ENCODE measurements at places on chromosomes 2 and 18.

GRCh38 chr18:43465483-43465882, 188.2 kb upstream of the SYT4 start:
- no peak for DNase-seq

DNA sequence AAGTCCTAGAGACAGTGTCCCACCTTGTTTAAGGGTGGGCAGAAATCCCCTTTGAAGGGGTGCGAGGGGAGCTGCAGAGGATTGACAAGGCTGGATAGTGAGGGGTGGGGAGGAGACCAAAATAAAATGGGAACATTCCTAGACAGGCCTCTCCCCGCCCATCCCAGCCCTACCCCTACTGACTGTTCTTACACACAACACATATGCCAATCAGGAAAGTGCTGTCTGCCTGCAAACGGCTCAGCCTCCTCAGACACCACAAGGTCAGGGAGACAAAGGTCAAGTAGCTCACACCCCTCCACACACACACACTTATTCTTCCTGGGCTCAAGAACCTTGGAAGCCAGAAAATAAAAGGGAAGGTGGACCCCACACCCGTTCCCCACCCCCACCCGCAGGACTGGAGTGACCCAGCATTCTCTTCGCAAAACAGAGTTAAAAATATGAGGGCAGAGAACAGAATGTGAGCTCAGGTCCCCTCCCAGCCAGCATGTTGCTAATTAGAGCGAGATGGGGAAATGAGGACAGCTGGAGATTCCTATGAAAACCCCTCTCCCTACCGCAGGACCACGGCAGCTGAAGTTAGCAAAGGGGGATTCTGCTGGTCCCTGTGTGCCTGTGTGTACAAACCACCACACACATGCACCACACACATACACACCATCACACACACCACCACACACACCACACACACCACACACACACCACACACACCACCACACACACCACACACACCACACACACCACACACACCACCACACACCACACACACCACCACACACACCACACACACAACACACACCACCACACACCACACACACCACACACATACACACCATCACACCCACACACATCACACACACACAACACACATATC, 197.8 kb downstream of the TNS1 start:
- no peak for DNase-seq

DNA sequence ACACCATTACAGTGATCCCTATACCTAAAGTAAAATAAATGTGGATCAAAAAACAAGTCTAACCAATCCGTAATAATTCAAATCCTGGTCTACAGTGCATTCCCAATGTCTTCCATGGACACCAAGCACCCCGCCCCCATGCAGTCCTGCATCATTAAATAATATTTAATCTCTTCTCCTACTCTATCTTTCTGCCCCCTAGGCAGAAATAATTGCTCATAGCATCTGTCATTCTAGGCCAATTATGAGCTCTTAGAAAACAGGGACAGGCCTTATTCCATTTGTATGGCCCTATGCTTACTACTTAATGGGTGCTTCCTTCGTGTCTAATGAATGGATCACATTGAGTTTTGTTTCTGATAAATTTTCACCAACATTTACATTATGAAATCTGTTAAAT, 66.4 kb downstream of the PAX3 start:
- no peak for DNase-seq

DNA sequence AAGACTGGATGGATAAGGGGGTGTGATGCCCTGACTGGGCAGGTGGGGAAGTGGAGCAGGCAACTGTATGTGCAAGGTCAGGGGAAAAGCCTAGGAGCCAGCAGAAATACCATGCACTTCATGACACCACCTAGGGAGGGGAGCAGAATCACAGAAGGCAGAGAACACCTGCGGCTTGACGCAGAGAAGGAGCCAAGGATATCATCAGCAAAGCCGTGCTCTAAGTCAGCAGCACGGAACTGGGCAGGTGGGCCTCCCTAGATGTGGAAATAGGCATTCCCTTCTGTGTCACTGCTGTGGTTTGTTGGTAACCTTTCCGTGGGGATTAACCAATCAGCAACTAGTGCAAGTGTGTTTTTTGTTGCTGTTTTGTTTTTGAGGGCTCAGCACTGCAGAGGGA, 41.3 kb downstream of the HDLBP start:
- no peak for DNase-seq

- DNase-seq, result no peak
Measured at GRCh38 chr2:102686479-102687439, 67.4 kb downstream of the SLC9A2 start.

DNA sequence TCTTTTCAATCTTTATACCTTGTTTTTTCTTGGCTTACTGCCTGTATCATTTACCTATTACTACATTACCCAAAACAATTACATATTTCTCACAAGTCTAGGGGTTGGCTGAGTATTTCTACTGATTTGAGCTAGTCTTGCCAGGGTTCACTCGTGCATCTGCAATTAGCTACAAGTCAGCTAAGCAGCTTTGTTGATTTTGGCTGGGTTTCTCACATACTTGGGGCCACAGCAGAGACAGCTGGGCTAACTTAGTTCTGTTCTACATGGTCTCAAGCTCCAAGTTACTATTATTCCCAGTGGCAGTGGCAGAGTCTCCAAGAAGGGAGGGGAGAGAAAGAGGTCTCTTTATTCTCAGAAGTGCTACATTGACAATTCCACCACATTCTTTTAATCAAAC, 54.7 kb upstream of the SP5 start:
- no peak for DNase-seq

DNA sequence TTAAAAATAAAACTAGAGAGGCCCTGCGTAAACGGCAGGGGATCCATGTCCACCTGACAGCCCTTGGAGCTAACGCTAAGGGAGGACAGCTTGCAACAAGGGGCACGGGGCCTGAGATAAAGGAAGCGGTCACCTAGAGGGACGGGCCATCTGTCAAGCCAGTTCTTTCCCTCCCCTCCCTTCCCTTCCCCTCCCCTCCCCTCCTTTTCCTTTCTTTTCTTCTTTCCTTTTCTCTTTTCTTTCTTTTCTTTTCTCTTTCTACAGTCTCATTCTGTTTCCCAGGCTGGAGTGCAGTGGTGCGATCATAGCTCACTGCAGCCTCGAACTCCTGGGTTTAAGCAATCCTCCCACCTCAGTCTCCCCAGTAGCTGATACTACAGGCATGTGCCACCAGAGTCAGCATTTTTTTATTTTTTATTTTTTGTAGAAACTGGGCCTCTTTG, 34.5 kb upstream of the CTAGE1 start:
- no peak for DNase-seq

DNA sequence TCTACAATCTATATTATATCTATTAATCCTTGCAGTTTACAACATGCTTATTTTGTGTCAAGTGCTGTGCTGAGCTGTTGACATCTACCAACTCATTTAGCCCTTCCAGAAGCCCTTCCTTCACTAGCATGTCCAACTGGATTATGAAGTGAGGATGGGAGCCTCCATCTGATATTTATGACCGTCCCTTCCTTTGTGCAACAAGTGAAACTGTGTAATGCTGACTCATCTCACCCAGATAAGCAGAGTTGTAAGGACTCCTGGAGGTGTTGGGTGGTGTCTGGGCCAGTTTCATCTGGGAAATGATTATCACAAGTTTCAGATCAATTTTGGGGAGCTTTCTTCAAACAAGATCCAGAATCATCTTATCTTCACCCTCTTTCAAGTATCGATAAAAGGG, 156.6 kb upstream of the ETAA1 start:
- no peak for DNase-seq

DNA sequence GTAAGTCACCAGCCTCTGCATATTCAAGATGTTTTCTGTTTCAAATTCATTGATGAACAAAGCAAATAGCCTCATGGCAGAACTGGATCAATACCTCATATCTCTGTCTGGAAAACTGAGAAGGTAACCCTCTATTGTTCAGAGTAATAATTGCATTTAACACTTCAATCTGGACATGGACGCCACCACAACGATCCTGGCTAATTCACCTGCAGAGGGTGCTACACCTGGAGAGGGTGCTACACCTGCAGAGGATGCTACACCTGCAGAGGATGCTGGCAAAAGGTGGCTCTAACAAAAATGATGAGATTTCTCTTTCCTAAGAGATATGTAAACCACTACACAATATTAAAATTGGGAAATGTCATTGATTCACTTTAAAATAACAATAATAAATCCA, 183.1 kb upstream of the HNRNPA3 start:
- DNase-seq, result no peak

GRCh38 chr2:26054598-26055348, 20.9 kb downstream of the RAB10 start:
- DNase-seq, result no peak

DNA sequence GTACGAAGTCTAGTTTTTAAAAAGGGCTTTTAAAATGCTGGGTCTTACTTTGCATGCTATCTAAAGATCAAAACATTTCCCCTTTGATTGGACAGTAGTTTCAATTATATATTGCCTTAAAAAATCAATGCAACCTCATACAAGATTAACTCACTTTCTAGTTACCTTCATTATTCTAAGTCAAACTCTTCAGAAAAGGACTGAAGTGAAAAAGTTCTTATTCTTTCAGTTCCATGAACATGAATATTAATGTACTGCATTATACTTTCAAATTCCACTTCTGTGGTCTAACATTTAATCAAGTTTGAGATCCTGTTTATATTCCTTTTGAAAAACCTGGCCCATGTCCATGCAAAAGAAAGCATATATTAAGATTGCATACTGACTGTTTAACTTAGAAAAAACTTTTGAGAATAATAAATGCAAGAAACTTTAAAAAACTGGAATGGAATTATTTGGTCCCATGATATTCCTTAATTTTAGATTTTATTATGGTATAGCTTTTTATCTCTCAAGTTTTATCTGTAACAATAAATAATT, 11.2 kb upstream of the ENOSF1 start:
- DNase-seq, result no peak

DNA sequence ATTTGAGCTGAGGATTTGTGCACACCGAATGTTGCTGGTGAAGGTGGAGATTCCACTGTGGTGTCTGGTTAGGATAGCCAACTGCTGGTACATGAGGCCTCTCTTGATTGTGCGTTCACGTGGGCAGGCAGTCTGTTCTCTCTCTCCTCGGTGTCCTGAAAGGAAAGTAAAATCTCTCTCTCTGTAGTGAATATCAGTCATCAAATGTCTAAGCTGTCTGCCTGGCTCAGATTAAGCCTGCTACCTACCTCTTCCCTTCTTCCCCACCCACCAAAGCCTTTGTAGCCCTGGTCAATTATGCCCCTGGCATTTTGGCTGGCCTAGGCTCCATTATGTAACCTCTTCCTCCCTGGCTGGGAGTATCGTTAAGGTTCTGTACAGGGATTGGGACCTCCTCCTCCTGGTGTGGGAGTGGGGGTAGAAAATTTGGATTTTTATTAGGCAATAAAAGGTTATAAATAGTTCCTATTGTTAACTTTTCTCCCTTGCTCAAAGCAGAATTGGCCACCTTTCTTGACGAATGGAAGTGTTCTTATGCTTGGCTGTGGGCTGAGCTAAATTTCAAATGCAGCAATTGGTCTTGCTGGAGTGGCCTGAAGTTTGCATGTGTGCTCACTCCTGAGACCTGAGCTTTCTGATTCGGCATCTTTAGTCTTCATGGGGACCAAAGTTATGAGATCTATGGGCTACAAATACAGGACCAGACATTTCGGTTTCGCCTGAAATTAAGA, 148.8 kb downstream of the WDSUB1 start:
- DNase-seq, result no peak

DNA sequence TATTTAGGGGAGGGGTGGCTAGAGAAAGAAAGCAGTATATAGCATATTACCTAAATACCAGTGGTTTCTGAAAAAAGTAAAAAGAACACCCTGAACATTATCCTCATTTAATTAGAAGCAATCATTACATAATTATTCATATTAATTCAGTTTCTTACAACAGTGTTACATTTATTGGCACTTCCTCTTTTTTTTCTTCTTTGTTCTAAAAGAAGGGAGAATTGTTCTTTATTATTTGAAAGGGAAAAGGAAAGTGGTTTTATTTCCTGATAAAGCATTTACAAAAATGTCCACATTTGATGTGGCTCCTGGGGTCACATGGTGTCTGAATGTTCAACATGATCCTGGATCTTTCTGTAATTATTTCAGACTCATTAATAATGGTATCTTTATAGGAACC, 254.9 kb upstream of the ZEB2 start:
- peak; percentile 20 for DNase-seq

- no peak for DNase-seq
Measured at GRCh38 chr18:73986711-73987110, 160.9 kb downstream of the FBXO15 start.

- DNase-seq, result no peak
Measured at GRCh38 chr2:55948176-55948923, 24.8 kb upstream of the EFEMP1 start.

- DNase-seq, result no peak
Measured at GRCh38 chr2:176159663-176160250, 2.6 kb downstream of the HOXD3 start.

GRCh38 chr18:70422391-70422965, 133.6 kb downstream of the SOCS6 start:
- DNase-seq, result no peak

DNA sequence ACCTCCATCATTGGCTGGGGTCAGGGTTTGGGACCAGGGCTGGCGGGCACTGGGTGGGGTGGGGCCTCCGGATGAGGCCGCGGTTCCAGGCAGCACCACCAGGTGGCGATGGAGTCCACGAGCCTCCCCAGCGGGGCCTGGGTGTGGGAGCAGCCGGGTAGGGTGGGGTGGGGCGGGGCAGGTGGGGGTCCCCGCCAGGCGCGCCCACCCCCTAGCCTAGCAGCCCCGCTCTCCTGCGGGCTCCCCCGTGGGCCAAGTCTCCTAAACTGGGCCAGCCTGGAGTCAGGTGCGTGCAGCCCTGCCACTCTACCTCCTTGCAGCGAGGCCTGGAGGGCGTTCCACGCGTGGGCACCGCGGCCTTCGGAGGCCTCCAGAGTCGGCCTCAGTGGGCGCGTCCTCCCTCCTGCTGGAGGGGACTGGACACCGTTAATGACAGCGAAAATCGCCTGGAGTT, 187.5 kb downstream of the TWIST2 start:
- DNase-seq, result no peak

- DNase-seq, result no peak
Measured at GRCh38 chr2:169693360-169693759, 845 bp downstream of the CFAP210 start.

- no peak for DNase-seq
Measured at GRCh38 chr2:235675678-235676535, 182.1 kb downstream of the AGAP1 start.

- no peak for DNase-seq
Measured at GRCh38 chr2:205865056-205865455, 182.8 kb downstream of the NRP2 start.

- DNase-seq, result no peak
Measured at GRCh38 chr2:145412155-145412554, 892.2 kb upstream of the ZEB2 start.

DNA sequence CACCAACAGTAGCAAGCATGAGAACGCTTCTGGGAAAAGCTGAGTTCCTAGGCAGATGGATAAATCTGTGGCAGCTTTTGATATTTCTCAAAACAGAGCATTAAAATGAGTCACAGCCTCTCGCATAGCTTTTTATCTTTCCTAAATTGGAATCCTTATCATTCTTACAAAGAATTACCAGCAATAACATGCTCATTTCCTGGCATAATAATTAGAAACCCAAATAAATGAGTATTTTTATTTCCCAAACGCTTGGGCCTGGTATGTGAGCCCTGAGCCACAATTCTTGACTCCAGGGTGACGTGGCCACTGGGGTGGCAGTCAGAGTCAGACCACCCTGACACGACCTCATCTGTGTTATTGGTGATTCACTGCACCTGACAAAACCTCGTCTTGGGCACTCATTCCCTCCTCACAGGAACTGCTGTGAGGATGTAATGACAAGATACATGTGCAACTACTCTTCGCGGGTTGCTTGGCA, 210.7 kb downstream of the ARL4C start:
- DNase-seq, result no peak

- no peak for DNase-seq
Measured at GRCh38 chr18:677145-677544, 19.7 kb downstream of the TYMS start.

Measured in inflammatory macrophage treated with lipopolysaccharide for 1 hour (primary cell).